ENCODE measurements at places on chromosomes 4 and X.

- peak; percentile 30 for DNase-seq
Measured at GRCh38 chr4:168876106-168876505, 133.9 kb downstream of the CBR4 start.

DNA sequence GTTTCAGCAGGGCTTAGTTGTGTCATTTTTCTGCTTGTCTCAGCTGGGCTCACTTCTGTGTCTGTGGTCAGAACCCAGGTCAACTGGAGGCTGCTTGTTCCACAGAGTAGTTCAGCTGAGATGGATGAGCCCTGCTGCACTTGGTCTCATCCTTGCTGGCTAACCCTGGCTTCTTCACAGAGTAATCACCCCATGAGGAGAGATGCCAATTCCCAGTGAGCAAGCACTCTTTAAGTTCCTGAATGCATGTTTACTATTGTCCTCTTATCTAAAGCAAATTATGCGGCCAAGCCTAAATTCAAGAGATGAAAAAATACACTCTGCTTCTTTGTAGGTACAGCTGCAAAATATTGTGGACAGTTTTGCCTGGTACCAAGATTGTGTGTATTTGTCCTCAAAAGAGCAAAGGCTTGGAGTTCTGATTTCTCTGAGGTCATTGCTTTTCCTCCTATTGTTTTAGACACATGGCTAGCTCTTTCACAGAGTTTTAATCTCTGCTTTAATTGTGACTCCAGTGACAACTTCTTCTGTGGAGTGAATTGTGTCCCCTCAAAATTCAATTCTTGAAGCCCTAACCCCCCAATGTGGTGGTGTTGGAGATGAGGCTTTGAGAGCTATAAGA, 236.6 kb upstream of the ANKRD50 start:
- DNase-seq: peak; percentile 22

DNA sequence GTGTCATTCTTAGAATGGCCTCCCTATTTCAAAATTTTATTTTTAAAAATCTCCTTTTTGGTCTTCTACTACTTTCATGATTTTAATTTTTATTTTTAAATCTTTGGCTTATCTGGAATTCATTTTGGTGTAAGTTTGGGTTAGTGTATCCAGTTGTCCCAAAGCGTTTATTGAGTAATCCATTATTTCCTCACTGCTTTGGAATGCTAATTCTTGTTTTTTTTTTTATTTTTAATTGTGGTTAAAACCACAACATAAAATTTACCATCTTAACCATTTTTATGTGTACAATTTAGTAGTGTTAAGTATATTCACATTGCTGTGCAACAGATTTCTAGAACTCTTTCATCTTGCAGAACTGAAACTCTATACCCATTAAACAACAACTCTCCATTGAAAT, 8.7 kb downstream of the CITED1 start:
- DNase-seq: no peak

DNA sequence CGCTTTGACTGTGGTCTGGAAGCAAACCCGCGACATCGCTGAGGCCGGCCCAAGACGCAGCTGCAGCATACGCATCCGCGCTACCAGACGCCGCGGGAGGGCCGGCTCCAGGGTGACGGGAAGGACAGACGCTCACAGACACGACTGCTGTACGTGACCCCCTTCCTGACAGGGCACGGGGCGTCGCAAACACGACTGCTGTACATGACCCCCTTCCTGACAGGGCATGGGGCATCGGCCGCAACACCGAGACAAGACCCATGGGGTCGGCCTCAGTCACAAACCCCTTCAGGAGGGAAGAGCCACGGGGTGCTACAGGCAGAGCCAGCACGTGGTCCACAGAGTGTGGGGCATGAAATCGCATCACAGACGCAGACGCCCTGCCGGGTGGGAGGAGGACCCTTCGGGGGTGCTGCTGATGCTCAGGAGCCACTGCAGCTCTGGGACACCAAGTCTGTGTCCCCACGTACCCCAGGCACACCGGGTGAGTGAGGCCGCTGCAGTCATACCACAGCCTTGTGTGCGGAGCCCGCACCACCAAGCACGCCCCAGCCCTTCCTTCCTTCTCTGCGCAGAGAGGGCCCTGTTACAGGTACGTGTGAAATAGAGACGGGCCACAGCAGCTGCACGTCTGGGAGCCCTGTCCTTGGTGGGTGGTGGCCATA, 38.7 kb upstream of the CPLX1 start:
- DNase-seq: no peak

- DNase-seq: no peak
Measured at GRCh38 chr4:99885687-99886086, 8.5 kb downstream of the LAMTOR3 start.

GRCh38 chrX:153884590-153884989, 1.4 kb downstream of the L1CAM start:
- DNase-seq: no peak

DNA sequence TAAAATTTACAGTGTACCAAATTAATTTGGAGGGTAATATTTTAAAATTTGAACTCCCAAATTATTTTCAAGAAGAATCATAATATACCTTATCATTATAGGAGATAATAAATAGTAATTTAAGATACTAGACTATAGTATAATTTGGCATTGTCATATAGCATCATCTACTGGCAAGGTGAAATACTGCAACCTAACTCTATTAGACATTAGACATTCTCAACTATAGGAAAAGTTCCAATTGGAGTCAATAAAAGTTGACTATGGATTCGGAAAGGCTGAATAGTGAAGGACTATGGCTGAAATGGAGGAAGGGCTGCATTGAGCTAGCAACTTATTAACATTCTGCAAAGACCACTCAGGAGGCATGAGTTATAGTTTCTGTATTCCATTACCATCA, 113.0 kb downstream of the PRDM5 start:
- DNase-seq: no peak

- peak; percentile 45 for DNase-seq
Measured at GRCh38 chr4:87209696-87210095, 10.7 kb downstream of the KLHL8 start.

GRCh38 chrX:103417933-103418332, 41.6 kb downstream of the BEX3 start:
- peak; percentile 11 for DNase-seq

DNA sequence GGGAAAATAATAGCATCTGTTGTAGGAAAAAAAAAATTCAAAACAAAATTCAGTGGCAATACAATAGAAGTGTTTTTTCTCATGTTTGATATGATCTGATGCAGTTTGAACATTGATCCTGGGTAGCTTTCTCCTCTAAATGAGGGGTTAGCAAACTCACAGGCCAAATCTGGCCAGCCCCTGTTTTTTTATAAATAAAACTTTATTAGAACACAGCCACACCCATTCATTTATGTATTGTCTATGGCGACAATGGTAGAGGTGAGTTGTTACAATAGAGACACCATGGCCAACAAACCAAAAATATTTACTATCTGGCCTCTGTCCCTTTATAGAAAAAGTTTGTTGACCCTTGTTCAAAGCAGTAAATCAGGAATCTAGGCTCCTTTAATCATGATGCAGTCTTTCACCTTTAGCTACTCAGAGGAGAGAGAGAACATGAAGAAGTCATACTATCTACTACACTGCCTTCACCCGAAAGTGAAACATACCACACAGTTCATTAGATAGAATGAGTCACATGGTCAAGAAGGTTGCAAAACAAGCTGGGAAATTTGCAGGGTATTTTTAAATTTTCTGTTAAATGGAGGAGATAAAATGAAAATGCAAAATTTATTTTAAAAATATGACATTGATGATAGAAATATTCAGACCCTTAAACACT, 186.6 kb upstream of the MAOA start:
- DNase-seq: no peak

GRCh38 chr4:1685235-1686150, 1.4 kb upstream of the FAM53A start:
- DNase-seq: no peak

- no peak for DNase-seq
Measured at GRCh38 chr4:22877486-22878052, 184.8 kb downstream of the GBA3 start.

GRCh38 chrX:40612511-40612910, 10.7 kb upstream of the MPC1L start:
- DNase-seq: no peak

DNA sequence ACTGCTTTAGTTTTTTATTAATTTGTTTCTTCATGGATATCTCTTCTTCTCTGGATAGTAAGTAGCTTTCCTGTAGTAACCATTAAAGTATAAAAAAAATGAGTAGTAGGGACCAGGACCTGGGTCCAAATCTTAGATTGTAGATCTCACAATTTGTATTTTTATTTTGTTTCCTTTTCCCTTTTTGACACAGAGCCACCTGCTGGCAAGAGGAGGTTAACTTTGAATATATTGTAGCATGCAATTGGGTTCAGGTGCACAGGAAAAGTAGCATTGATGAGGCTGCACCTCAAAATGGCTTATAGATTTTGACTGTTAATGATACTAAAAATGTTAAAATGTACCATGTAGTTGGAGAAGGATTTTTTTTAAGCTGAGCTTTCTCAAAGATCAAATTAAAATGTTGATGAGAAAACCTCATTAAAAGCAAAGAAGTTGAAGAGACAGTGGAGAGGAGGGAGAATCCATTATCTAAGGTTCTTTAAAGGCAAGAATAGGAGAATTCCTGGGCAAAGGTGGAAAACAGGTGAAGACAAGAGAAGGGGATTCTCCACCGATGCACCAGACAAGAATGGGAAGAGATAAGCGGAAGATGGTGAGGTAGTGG, 48.3 kb upstream of the HPGDS start:
- peak; percentile 23 for DNase-seq

DNA sequence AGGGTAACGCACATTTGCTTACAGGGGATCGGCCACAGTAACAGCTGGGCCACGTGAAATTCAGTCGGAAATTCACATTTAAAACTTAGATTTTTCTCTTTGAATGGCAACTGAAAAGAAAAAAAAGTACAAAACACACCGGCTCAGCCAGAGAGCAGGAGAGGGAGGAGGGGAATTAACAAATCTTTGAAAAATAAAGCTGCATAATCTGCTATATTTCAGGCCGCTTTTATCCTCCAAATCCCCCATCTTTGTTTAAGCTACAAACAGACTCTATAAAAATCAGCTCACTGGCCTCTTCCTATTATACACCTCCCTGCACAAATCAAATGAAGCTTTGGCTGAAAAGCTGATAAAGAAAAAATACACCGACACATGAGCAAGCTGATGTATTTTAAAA, 169.1 kb downstream of the LDB2 start:
- no peak for DNase-seq

GRCh38 chrX:111168314-111168713, 72.3 kb downstream of the PAK3 start:
- DNase-seq: peak; percentile 3

GRCh38 chrX:120426599-120426998, 42.5 kb downstream of the LAMP2 start:
- DNase-seq: no peak

GRCh38 chr4:155062948-155063347, 145.5 kb upstream of the NPY2R start:
- no peak for DNase-seq

- DNase-seq: no peak
Measured at GRCh38 chr4:34464196-34464595, 1780.1 kb downstream of the ARAP2 start.

GRCh38 chr4:94852616-94853015, 94.9 kb downstream of the BMPR1B start:
- no peak for DNase-seq

- DNase-seq: no peak
Measured at GRCh38 chr4:84224522-84224921, 274.6 kb downstream of the NKX6-1 start.

DNA sequence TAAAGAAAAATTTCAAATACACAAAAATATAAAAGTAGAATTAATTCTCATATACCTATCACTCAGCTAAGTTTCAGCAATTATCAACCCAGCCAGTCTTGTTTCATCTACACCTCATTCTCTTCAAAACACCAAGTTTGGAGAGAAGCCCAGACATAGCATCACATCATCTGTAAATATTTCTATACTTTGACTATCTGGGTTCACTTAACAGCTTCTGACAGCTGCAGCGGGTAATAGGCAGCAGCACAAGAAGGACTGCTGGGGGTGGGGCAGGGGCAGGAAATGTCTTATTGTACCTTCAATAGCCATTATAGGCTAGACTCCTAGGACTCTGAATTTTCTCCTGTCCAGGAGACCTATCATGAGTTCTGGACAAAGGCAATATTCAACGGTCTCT, 54.1 kb downstream of the PHF8 start:
- DNase-seq: no peak

GRCh38 chrX:72115380-72115779, 16.3 kb downstream of the RTL5 start:
- DNase-seq: no peak

- no peak for DNase-seq
Measured at GRCh38 chr4:153024466-153024865, 88.3 kb downstream of the FHDC1 start.

DNA sequence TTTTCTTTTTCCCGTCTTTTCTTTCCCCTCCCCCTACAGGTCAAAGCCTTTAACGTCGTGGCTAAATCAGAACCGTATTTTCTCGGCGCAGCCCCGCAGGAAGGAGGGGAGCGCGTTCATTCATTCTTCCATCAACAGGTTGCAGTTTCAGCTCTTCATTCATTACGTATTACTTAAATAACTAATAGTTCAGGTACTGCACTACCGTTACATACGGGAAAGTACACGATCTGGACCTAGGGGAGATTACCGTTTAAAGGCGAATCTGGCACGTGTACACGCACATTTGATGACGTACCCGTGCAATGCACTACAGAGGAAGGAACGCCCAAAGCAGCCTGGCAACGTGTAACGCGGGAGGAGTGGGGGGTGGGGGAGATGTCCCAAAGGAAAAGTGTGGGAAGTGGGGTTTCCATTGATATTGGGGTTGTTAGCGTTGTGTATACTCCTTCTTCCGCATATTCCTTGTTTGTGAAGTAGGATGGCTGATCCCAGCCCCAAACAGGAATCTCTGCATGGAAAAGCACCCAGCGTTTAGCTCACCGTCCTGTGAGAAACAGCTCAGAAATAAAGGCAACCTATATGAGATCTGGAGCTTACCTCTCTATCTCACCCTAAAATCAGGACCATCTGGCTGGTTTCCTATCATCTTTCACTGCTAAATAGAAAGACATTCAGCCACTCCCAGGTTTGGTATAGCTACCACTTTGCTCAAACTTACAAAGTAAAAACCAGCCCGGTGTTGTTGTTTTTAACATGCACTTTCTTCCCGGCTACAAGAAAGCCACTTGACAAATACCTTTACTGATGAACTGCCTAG, 585 bp upstream of the SEC24D start:
- DNase-seq: peak; percentile 73

DNA sequence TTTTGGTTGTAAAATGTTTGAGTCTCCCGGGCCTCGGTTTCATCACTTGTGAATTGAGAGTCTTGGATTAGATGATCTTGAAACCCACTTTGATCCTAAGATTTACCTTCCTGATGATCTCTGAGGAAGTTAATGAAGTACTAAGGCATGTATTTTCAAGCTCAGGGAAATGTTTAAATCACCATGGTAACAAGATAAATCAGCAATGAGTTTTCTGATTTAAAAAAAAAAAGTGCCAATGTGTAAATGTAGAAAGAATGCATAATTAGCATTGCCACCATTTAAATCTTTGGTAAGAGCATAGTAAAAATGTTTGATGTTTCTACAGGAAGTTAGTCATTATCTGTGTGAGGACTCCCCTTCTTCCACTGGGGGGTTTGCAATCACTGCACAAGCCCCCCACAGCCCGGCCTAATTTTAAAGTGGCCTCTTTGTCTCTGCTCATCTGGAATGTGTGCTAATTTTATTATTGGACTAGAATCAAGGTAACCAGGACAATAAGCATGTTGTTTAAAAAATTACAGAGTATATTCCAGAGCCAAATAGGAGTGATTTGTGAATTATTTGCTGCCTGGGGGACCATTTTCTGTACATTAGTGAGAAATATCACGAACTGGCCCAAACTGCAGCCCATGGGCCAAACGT, 93.6 kb downstream of the SLC34A2 start:
- DNase-seq: no peak

Measured in AG20443 (cell line).